ENCODE measurements at places on chromosomes 7 and 10. TPM values are rescaled to one million over a fixed set of nuclear protein-coding genes. Genes with fewer than 3 reads are reported as not detected.
A peak's percentile ranks its signal among the peaks of the same experiment; 100 is the strongest.

The PLEKHS1 gene
- 0.07 TPM for total RNA-seq

DNA sequence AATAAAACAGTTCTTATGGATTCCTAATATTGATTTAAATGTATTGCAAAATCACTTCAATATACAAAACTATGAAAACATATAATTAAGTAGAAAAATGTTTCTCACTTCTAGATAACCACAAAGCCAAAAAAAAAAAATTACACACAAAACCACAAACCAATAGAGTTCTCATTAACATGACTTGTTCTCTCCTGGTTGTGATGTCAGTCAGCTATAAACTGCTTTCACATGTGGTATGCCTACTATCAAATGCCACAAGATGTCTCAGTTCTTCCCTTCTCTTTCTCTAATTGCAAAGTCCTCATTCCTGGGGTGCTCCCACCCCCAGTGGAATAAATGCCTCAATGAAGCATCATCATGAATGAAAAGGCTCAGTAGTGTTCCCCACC lies 16.6 kb downstream of the GNAI1 start:
- H3K27ac ChIP-seq: no peak overlapping the region
- no peak for DNase-seq
- H3K27me3 ChIP-seq: no peaks in the 10 kb centered on the region
- H3K36me3 ChIP-seq: no peaks in the 10 kb centered on the region
- peaks cover 4% of the 10 kb centered on the region for H3K4me1 ChIP-seq

DNA sequence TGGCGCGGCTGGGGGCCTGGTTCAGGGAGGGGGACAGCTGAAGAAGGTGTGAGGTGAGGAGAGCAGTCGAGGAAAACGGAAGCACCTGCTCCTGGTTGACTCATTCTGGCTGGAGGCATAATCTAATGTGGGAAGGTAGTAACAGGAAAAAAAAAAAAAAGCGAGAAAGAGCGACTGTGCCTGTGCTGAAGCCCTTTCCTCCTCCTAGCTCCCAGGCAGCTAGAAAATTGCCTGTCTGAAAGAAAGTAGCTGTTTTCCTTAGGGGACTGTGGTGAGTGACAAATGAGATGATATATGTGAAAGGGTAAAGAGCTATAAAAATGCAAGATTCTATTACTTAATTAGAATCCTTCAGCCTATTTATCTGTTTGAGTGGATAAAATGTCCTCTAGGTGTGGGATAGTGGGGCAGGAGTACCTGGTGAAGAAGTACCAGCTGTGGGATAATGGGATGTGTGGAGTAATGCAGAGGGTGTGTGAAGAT lies 4.9 kb upstream of the MEST start:
- peaks cover 29% of the 10 kb centered on the region for H3K4me1 ChIP-seq
- H3K27me3 ChIP-seq: peaks cover 73% of the 10 kb centered on the region
- H3K4me3 ChIP-seq: peak overlapping the region; percentile 66
- H3K27ac ChIP-seq: no peak overlapping the region
- no peak for DNase-seq
- peaks cover 2% of the 10 kb centered on the region for H3K36me3 ChIP-seq

DNA sequence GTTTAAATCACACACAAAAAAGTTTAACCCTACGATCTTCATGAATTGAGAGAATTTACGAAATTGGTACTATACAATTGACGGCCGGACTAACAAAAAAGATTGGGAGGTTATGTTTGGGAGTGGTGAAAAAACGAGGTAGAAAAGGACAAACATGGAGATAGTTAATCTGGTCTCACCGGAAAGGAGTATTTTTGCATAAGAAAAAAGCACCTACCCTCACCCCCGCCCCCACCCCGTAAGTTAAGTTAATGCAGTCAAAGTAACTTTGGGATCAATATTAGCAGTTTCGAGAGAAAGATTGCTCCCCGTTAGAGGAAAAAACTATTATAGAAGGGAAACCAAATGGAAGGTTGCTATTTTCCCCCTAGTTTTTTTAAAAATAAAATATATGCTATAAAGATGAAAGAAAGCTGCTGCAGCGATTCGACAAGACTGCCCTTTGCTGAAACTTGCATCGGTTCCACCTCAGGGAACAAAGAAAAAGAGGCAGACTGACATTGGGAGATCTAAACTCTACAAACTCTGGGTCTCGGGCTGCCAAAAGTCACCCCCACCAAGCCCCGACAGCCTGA lies 3.5 kb downstream of the SP8 start:
- peaks cover 15% of the 10 kb centered on the region for H3K4me1 ChIP-seq
- peaks cover 85% of the 10 kb centered on the region for H3K27me3 ChIP-seq
- H3K27ac ChIP-seq: peak overlapping the region; percentile 22
- H3K36me3 ChIP-seq: peaks cover 8% of the 10 kb centered on the region

- no peak overlapping the region for H3K27ac ChIP-seq
- no peaks in the 10 kb centered on the region for H3K4me1 ChIP-seq
- H3K36me3 ChIP-seq: no peaks in the 10 kb centered on the region
- DNase-seq: no peak
- no peaks in the 10 kb centered on the region for H3K27me3 ChIP-seq
- no peak overlapping the region for H3K4me3 ChIP-seq
Measured at GRCh38 chr7:1074593-1075431, 13.1 kb upstream of the GPER1 start.

All from activated CD8-positive, alpha-beta memory T cell treated with anti-CD3 and anti-CD28 coated beads, Interleukin-2, amount 10 ng/mL, durations not matched to agents 7 days and 5 days (primary cell).